ENCODE measurements at places on chromosomes 5 and 9. TPM values are rescaled to one million over a fixed set of nuclear protein-coding genes. Genes with fewer than 3 reads are reported as not detected.

DNA sequence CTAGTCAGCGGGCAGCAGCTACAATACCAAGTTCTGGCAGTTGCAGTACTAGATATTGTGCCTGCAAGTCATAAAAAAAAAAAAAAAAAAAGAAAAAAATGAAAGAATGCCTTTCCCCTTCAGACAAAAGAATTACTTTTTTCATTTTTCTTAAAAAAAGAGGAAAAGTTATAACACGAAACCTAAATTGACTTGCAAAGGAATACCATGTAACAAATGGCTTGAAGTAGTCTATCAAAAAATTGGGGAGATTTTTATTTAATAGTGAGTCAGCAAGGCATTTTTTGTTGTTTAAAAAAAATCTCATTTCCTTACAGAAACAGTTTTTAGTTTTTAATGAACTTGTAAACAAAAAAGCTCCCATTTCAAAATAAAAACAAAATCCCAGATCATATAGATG is 55.6 kb downstream of the CSNK1A1 start:
- no peak for DNase-seq

- no peak for DNase-seq
Measured at GRCh38 chr9:109319017-109319625, 1.7 kb downstream of the EPB41L4B start.

NSUN2 gene
- total RNA-seq = 63.2 TPM

SPRY4 gene
- 3.9 TPM for total RNA-seq

DNA sequence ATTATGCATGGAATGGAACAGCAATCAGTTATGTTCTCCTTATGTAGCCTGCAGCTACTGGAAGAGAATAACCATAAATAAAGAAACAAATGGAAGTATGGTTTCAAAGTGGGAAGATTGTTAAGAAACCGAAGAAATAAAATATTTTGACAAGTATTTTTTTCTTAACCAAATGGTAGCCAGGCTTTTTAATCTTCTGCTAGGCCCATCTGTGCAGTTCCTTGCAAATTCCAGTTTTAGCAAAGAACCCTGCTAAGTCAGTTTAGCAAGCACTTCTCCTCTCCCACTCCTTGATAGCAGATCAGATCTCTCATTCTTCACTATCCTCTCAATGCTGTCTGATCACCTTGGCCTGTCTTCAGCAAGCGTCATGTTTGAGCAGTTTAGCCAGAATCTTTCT is 111.1 kb upstream of the PRDM9 start:
- DNase-seq = no peak

SCAI gene
- 3.9 TPM for total RNA-seq

GRCh38 chr9:88143957-88144625 is 5.8 kb upstream of the SPATA31C2 start:
- no peak for DNase-seq

RBM27 gene
- total RNA-seq = 15.7 TPM

DNA sequence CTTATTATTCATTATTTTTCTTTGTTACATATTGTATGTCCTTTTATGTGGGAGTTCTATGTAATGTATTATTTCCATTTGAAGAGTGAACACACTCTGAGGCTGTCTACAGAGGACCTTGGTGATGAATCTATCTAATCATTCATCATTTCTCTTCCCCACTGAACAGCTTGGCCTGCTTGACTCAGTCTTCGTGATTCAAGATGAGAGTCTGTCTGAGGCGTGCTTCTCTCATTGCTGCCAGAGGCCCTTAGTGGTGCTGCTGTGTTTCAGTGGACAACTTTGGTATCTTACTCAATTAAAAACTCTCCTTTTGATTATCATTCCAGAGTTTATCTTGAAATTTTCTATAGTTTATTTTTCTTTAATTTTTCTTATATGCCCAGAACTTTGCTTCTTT is 318.1 kb upstream of the DAB2 start:
- no peak for DNase-seq

- no peak for DNase-seq
Measured at GRCh38 chr5:121596882-121597281, 254.8 kb upstream of the FTMT start.

ARL14EPL gene
- total RNA-seq = not detected

DNA sequence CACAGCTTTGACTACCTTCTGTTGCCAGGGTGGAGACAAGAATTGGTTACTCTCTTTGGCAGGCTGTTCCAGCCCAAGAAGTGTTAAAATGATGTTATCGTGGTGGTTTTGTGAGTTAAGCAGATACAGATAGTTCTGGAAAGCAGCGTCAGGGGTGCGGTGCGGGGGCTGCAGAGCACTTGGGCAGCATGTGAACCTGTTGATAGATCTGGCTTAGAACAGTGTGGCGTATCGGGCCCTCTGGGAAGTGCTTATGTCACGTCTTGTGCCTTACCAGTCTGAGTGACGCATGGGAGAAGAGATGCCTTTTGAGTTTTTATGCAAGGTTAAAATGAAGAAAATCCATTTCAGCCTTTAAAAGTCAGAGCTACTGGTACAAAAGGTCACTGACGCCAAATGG is 152.5 kb downstream of the PRKACG start:
- DNase-seq = no peak

Measured in H4 (cell line).